ENCODE measurements at places on chromosomes 13 and 19. TPM values are rescaled to one million over a fixed set of nuclear protein-coding genes. Genes with fewer than 3 reads are reported as not detected.

- DNase-seq, result no peak
Measured at GRCh38 chr13:102440259-102440936, 38.5 kb upstream of the FGF14 start.

GRCh38 chr13:22126433-22127021 is 455.7 kb downstream of the FGF9 start:
- no peak for DNase-seq

GRCh38 chr19:29677001-29677817 is 11.9 kb downstream of the PLEKHF1 start:
- no peak for DNase-seq

SLC6A16 gene
- total RNA-seq, result 3.5 TPM

CFAP97D2 gene
- total RNA-seq, result not detected

Measured in activated CD4-positive, alpha-beta memory T cell treated with anti-CD3 and anti-CD28 coated beads, Interleukin-2, amount 10 ng/mL, durations not matched to agents 7 days and 5 days (primary cell).